ENCODE measurements at places on chromosomes 3 and 15. TPM values are rescaled to one million over a fixed set of nuclear protein-coding genes. Genes with fewer than 3 reads are reported as not detected.

The GABRG3 gene
- total RNA-seq: 0.67 TPM

DNA sequence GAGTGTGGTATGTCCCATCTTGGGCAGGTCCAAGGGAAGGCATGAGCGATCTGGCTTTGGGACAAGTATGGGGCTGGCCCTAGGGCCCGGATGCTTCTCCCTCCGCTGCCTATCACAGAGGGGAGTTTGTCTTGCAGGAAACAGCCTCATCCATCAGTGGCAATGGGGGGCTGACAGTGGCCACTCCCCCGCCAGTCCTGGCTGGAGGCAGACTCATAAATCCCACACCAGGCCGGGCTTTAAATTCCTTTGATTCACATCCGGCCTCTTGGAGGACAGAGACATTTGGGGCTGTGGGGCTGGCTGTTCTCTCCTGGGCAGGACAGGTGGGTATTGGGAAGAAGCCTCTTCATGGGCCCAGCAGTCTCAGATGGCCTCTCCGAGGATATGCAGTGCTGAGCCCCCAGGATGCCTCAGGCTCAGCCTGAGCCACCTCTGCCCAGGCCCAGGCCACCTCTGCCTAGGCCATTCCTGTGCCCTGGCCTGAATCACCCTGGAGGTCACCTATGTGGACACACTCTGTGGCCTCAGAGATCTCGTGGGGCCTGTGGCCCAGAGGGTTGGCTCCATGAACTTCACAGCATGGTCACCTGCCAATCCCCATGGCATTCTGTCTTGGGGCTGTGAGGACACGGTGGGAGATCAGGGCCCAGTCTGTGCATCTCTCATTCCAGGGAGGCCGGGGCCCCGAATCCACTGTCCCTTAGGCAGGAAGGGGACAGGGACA lies 84.2 kb upstream of the GOLGA6L4 start:
- H3K27me3 ChIP-seq: no peaks in the 10 kb centered on the region
- H3K4me3 ChIP-seq: no peak overlapping the region
- no peak overlapping the region for H3K27ac ChIP-seq

The GPR176 gene
- total RNA-seq: 9.1 TPM

The TEX264 gene
- 109 TPM for total RNA-seq

The TERB2 gene
- not detected for total RNA-seq

DNA sequence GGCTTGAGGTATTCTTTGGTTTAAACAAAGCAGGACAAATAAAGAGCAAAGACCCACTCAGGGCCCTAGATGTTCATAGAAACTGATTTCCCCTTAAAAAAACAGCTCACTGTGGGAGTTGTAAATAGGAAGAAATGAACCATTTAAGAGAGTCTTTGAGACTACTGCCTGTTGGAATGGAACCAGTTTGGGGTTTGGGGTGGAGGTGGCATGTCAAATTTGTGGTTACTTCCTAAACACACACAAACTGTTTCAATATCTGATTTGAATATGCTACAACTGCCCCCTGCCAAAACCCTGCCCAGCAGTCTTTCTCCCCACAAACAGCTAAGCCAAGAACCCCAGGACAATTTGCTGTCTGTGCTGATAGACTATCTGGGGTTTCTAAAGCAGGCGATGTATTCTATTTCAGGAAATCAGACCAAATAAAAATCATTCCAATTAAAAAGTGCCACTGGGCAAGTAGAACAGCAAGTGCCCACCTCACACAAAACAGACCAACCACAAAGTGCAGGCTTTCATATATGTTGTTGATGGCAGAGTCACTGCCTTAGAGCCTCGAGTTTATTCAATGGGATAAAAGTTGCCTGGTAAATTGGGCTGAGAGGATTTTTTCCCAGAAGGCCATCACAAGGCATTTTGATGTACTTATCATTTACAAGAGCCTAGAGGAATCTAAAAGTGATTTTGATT lies 293.9 kb upstream of the PROK2 start:
- no peak overlapping the region for H3K27ac ChIP-seq
- H3K4me3 ChIP-seq: no peak overlapping the region
- peaks cover 27% of the 10 kb centered on the region for H3K4me1 ChIP-seq
- no peaks in the 10 kb centered on the region for H3K36me3 ChIP-seq
- no peak for DNase-seq

The BFSP2 gene
- not detected for total RNA-seq

The RTP1 gene
- total RNA-seq: not detected

The RPS17 gene
- 1,180 TPM for total RNA-seq

DNA sequence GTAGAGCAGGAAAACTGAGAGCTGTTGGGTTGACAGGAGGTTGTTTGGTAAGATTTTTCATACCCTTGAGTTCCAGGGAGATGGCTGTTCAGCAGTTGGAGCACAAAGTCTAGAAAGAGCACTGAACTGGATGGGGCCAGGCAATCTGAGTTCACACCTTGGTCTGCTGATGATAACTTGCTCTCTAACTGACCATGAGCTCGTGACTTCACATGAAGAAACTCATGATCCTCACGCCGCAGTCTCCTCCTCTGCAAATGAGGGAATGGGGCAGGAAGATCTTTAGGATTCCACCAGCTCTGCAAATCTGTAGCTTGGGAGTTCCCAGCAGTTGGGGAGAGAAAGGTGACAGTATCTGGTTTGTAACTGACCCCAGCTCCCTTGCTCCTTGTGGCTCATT lies 33.7 kb downstream of the CORO2B start:
- DNase-seq: no peak
- H3K4me1 ChIP-seq: peaks cover 30% of the 10 kb centered on the region
- no peaks in the 10 kb centered on the region for H3K27me3 ChIP-seq

All from thyroid gland (tissue), 4 donors.